Keratinocyte (primary cell): ENCODE measurements at places on chromosomes 5 and 9. TPM values are rescaled to one million over a fixed set of nuclear protein-coding genes. Genes with fewer than 3 reads are reported as not detected.

Gene ST8SIA4
- 0.13 to 0.43 TPM (median 0.27 TPM) in 3 replicates for polyA plus RNA-seq

Gene ADAMTS13
- 1.1 to 2.9 TPM (median 1.2 TPM) in 3 replicates for polyA plus RNA-seq

Gene TMOD1
- polyA plus RNA-seq = not detected in 3 replicates

Gene SHISAL2B
- polyA plus RNA-seq = not detected in 3 replicates

Gene PDE6A
- polyA plus RNA-seq = 0.03 to 0.05 TPM (median 0.03 TPM) in 3 replicates

Gene SLC36A3
- polyA plus RNA-seq = not detected in 3 replicates

Gene PCDHB16
- 0.02 to 0.09 TPM (median 0.07 TPM) in 3 replicates for polyA plus RNA-seq
